ENCODE measurements at places on chromosomes 1 and 21.

- DNase-seq = no peak
These were observed 16.4 kb downstream of the CCN1 start for GRCh38 chr1:85596947-85597346.

DNA sequence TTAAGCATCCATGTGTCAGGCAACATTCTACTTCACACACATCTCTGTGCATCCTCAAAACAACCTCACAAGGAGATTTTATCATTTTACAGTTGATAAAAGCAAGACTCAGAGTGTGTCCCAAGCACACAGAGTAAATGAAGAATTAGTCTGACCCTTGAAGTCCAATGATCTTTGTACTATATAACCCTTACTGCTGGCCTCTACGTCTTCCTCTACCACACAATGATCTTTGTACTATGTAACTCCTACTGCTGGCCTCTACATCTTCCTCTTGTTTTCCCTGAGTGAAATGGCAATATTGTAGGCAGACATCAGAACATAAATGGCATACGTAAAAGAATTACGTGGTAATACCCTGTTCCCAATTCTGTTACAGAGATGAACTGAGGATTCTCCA, 55.3 kb downstream of the AHCTF1 start:
- no peak for DNase-seq

- no peak for DNase-seq
These were observed 251.9 kb upstream of the B3GALT2 start for GRCh38 chr1:193438312-193438711.

GRCh38 chr1:162905174-162906158, 44.5 kb upstream of the CCDC190 start:
- DNase-seq = no peak

DNA sequence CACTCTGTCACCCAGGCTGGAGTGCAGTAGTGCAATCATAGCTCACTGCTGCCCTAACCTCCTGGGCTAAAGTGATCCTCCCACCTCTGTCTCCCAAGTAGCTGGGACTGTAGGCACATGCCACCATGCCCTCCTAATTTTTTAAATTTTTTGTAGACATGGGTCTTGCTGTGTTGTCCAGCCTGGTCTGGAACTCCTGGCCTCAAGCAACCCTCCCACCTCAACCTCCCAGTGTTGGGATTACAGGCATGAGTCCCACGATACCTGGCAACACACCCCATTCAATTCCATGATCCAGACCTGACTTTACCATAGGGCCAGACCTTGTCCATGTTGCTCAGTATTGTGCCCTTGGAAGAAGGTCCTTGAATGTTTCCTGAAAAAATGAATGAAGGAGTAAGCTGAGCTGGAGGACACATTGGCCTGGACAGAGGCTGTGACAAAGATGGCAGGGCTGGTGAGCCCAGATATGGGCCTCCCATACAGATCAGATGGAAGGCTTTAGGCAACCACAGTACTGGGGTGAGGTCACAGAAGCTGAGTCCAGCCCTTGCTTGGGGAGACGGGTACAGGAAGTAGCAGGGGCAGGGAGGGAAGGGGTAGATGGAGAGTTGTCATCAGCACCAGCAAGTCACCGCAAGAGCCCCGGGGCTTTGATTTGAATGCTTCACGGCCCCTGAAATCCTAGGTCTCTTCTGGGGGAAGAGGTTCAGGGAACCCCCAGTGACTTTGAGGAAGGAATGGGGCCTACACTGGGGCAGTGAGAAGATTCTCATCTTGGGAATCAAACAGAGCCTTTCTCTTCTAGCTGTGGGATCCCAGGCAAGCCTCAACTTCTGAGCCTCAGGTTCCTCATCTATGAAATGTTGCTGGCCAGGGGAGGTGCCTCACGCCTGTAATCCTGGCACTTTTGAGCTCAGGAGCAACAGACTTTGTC, 40.1 kb upstream of the DMBX1 start:
- DNase-seq = no peak

GRCh38 chr1:234851450-234852438, 241.8 kb upstream of the IRF2BP2 start:
- DNase-seq = no peak

- no peak for DNase-seq
These were observed 43.0 kb downstream of the JAK1 start for GRCh38 chr1:64923294-64923718.

DNA sequence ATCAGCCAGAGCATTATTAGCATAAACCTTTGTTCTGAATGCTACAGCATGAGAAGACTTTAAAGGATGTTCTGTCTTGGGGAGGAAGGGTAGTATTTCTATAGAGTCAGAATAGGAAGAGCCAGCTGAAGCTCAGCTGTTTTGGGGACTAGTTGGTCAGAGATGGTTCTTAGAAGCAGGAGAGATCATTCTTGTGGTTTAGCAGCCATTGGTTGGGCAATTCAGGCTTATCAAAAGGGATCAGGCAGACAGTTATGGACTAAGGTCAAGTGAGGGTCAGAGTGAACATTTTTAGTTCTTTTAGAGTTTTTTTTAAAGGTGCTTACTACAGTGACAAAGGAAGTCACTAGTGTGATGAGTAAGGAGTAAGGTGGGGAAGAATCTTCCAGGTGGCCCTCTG, 245.5 kb downstream of the RPS6KC1 start:
- no peak for DNase-seq

DNA sequence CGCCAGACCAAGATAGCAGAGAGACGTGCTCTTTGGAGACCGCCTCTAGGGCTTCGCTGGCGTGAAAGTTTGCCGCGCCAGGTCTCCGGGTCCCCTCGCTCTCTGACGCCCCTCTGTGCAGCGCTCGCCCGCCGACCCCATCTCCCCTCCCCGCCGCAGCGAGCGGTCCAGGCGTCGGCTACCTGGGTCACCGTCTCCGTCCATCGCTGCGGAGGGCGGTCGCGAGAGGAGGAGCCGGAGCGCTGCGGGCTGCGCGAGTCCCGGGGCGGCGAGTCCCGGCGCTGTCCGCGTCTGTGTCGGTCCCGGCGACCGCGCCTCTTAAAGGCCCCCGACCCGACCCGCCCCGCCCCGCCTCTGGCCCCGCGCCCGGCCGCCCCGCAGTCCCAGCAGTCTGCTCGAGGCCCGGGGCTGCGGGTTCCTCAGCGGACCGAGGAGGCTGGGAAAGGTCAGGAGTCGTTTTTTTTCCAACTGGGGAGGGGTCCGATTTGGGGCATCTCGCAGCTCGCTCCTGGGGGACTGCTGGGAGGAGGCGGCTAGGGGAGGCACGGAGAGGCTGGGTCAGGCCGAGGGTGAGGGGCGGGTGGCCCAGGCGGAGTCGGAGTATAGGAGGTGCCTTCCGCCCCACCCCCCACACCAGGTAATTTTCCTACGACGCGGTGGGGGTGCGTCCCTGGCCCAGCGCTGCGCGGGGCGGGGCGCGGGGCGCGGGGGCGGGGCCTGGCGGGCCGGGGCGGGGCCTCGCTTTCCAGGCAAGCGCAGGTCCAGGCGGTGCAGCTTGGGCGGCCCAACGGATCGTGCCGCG, at the start of the genes FBXO2 and FBXO44:
FBXO2 (minus strand) TSS at position 293 of the 802 bp plus-strand sequence; CDS start at position 204, 89 bp downstream.
FBXO44 (plus strand) TSS at position 741 of the 802 bp plus-strand sequence. CDS start 959 bp downstream, outside the sequence.
- peak; percentile 48 for DNase-seq

DNA sequence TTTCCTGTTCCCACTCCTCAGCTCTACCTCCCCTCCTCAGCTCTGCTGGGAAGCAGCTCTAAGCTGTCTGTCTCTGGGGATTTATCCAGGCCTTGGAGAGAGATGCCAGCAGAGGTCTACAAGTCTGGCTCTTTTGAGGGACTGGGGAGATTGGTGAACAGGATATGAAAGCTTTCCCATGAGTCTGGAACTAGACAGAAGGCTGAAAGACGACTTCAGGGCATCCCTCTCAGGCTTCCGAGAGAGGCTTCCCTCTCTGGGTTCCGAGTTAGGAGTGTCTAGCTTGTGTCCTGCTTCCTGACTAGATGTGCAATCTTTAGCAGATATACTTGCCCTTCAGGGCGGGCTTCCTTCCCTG, 733 bp downstream of the TMEM35B start:
- no peak for DNase-seq

GRCh38 chr1:17558954-17559614, 19.6 kb downstream of the ARHGEF10L start:
- DNase-seq = no peak

DNA sequence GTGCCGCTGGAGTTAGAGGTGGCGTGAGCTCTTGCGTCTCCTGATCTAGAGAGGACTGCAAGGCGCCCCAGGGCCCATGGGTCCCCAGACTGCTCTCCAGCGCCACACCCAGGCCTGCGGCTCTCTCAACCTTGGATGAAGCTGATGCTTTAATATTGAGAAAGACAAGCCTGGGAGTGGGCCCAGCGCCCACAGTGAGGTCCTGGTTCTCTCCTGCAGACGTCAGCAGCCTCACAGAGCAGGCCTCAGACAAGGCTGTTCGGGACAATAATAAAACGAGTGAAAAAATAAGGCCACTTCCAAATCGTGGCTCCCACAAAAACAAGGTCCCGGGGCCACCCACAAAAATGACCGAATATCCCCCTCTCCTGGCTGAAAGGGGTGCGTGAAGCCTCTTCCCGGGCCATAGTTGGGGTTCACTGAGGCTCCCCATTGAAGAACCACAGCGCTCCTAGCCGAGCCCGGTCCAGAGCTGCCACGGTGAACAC, 6.0 kb upstream of the DNMT3L start:
- DNase-seq = no peak

DNA sequence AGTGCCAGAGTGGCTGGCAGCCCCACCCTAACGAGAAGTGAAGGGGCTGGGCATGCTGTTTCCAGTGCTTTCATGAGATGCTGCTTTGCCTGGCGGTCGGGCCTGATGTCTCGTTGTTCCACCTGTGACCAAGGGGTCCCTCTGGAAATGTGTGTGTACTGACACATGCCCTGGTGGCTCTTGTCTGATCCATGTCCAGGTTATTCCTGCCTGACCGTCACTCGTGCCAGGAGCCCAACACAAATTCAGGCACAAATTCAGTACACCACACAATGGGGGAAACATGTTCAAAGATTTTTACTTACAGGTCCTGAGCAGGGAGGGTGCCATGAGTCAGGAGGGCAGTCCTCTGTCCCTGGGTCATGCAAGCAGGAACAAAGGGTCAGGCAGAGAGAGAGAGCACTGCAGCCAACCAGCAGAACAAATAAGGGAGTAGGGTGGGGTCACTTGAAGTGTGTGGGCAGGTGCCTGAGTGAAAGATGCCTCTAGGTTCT, 76.3 kb downstream of the ADARB1 start:
- DNase-seq = no peak

- DNase-seq = no peak
These were observed 15.9 kb upstream of the EDN2 start for GRCh38 chr1:41500378-41500777.

GRCh38 chr1:205422993-205423642, 1.3 kb upstream of the LEMD1 start:
- no peak for DNase-seq

- peak; percentile 91 for DNase-seq
These were observed 496 bp downstream of the NUCKS1 start for GRCh38 chr1:205749234-205750137.

GRCh38 chr1:179911812-179912211, 29.7 kb downstream of the TOR1AIP1 start:
- no peak for DNase-seq

- no peak for DNase-seq
These were observed 680 bp downstream of the MAGOH start for GRCh38 chr1:53237638-53238037.

- no peak for DNase-seq
These were observed 28.1 kb upstream of the RGS18 start for GRCh38 chr1:192130175-192130574.

DNA sequence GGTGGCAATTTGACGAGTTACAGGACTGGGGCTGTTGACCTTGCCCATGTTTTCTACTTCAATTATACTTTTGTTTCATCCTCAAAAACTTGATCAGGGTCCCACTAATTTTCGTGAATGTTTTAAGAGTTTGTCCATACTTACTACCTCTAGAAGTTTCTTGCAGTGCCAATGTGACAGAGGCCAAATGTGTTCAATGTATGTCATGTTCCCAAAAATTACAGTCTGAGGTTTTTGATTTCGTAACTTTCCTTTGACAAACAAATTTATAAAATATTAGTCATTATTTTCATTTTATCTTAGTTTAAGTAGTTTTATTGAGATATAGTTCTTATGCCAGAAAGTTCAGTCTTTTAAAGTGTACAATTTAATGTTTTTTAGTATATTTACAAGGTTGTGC, 15.3 kb downstream of the VPS13D start:
- DNase-seq = no peak

- DNase-seq = no peak
These were observed 19.2 kb downstream of the FMO2 start for GRCh38 chr1:171204296-171204695.

GRCh38 chr1:99297923-99298322, 33.6 kb downstream of the PLPPR4 start:
- no peak for DNase-seq

GRCh38 chr1:112011202-112011601, 21.7 kb upstream of the KCND3 start:
- DNase-seq = no peak

DNA sequence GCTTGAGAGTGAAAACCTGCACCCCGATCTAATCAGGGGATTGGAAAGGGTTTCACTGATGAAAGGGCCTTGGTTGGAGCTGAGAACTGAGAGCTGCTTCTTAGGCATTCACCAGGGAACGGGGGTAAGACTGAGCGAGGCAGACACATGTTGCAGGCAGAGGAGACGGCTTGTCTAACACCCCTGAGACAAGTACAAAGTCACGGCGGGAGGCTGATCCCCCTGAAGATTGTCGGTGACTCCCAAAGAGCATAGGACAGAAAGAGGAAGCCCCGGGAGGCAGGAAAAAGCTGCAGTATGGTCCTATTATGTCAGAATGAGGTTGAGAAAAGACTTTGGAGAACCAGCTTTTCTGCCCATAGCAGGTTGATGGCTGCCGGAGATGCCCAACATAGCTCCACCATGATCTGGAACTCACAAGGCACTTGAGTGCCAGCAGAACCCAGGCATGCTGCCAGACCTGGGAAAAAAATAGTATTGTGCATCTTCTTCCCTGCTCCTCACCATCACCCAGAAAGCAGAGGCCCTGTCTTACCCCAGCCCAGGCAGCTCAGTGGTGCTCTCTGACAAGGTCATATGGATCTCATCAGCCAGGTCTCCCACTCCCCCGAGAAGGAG, 463.9 kb upstream of the PROX1 start:
- no peak for DNase-seq
